ENCODE measurements at places on chromosomes 11 and 22. TPM values are rescaled to one million over a fixed set of nuclear protein-coding genes. Genes with fewer than 3 reads are reported as not detected.

DNA sequence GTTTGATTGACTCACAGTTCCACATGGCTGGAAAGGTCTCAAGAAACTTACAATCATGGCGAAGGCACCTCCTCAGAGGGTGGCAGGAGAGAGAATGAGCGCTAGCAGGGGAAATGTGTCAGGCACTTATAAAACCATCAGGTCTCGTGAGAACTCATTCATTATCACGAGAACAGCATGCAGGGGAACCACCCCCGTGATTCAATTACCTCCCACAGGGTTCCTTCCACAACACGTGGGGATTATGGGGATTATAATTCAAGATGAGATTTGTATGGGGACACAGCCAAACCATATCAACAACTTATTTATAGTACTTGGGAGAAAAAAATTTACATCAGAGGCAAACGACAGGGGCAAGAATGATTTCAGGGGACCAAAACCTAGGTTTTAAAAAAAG is 3.0 kb downstream of the ME3 start:
- no peak for DNase-seq

GRCh38 chr11:115333121-115333520 is 171.1 kb downstream of the CADM1 start:
- DNase-seq = no peak

SLC22A8 gene
- total RNA-seq = not detected

DNA sequence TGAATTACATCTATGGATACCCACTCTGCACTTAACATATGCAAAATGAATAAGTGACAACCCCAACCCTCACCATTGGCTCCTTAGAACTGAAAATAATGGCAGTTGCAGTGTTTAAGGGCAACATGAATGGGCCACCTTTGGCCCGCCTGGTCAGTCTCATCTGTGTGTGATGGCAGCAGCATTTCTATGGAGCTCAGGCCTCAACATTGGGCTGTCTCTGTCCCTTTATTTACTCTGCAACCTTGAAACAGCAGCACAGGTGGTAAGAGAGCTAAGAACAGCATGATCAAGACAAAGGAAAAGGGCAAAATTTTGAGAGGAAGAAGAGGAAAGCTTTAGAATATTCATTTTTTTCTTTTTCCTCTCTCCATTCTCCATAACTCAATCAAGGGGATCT is 38.3 kb upstream of the TMEM135 start:
- no peak for DNase-seq

GRCh38 chr22:46125816-46126765 is 24.2 kb upstream of the PPARA start:
- DNase-seq = no peak

- DNase-seq = no peak
These were observed 58.7 kb downstream of the APIP start for GRCh38 chr11:34857463-34857862.

APOA5 gene
- not detected for total RNA-seq

GRCh38 chr11:70804139-70804837 is 406.0 kb downstream of the CTTN start:
- peak; percentile 55 for DNase-seq

CSTF3 gene
- 6.7 TPM for total RNA-seq

TSGA10IP gene
- not detected for total RNA-seq

DNA sequence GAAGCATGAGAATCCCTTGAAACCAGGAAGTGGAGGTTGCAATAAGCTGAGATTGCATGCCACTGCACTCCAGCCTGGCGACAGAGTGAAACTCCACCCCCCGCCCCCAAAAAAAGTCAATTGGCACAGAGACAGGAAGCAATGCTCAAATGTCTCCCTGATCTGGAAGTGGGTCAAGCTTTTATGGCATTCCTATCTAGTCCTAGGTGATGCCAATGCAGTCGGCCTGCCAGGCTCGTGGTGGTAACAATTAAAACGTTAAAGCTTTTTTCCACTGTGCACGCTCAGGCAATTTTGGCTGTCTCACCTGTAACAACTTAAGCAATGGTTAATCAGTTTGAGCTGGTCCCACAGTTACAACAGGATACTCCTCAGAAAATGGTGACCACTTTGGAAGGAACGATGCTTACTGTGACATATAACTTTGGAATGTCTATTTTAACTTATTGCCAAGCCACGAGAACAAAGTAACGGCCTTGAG is 18.9 kb upstream of the PISD start:
- no peak for DNase-seq

GRCh38 chr22:42648017-42648367 is 1.2 kb downstream of the CYB5R3 start:
- DNase-seq = no peak

DESI1 gene
- total RNA-seq = 6.7 TPM

GRCh38 chr22:22798232-22798616 is 89.4 kb upstream of the IGLL5 start:
- DNase-seq = no peak

GRCh38 chr11:33909150-33909549 is 17.3 kb upstream of the LMO2 start:
- DNase-seq = no peak

DNA sequence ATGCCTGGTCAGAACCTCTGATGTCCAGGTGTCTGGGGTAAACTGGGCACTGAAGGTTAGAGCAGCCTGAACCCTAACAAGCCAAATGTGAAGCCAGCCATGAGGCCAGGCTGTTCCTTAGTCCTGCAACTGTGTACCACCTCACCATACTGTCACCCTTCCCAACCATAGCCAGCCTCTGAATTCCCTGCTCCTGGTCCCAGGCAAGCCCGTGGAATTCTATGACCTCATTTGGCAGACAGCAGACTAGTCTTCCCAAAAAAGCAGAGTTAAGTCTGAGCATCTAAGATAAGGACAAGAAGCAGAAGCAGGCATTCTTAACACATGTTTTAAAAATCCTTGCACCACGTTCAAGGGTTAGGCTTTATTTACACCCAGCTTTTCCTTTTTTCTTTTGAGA is 134.8 kb downstream of the C11orf58 start:
- no peak for DNase-seq
